HL-60 (cell line): ENCODE measurements at places on chromosomes 3 and 15.
A peak's percentile ranks its signal among the peaks of the same experiment; 100 is the strongest.

GRCh38 chr3:17972959-17973906 is 230.8 kb upstream of the TBC1D5 start:
- DNase-seq, result no peak

GRCh38 chr15:32774022-32774421 is 56.2 kb downstream of the GREM1 start:
- no peak for DNase-seq

GRCh38 chr3:50972029-50972428 is 297.3 kb downstream of the DOCK3 start:
- no peak for DNase-seq

- no peak for DNase-seq
These were observed 48.2 kb upstream of the TEX264 start for GRCh38 chr3:51622868-51623267.

- peak; percentile 26 for DNase-seq
These were observed 2.9 kb downstream of the MCTP2 start for GRCh38 chr15:94234300-94234699.

- DNase-seq, result no peak
These were observed 189.8 kb upstream of the CNTN4 start for GRCh38 chr3:1908651-1909445.

- no peak for DNase-seq
These were observed 484.2 kb upstream of the THBS1 start for GRCh38 chr15:39096608-39097205.

DNA sequence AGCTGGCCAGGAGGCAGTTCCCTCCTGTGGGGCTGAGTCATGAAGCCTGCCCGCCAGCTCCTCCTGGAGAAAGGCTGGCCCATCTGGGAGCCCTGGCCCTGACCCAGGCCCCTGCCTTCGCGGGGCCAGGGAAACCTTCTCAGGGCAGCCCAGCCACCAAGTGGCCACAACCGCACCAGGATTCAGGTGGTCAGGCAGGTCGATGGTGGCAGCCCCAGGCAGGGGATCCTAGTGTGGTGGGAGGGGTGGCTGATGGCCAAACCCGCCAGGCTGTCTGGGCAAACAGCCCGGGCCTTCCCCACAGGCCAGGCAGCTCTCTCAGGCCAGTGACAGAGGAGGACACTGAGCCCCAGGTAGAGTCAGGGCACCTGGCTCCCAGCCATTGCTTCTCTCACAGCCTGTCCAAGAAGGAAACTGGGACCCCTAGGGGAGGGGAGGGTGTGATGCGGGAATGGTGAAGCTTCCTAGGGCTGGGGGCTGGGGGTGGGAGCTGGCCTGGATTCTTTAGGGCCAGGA is 1.2 kb downstream of the TWF2 start:
- DNase-seq, result no peak

GRCh38 chr3:128884992-128885391 is 5.6 kb downstream of the ACAD9 start:
- DNase-seq, result no peak
